ENCODE measurements at places on chromosomes 4 and X.

- peak; percentile 78 for DNase-seq
Measured at GRCh38 chr4:1309261-1310010, 19.7 kb downstream of the MAEA start.

DNA sequence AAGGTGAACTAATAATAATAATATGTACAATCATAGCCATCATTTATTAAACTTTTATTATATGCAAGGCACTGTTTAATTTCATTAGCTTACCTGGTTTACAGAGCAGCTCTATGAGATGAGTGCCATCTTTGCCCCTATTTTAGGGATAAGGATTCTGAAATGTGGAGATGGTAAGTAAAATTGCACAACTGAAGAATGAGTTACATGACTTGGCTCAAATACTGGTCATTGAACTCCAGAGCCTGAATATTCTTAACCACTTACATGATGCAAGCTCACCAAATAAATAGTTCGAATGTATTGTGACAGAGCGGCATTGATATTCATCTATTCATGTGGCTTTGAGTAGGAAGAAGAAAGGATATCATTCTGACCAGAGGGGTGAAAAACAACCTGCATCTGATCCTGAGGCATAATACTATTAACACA lies 11.7 kb downstream of the ALB start:
- no peak for DNase-seq

GRCh38 chr4:101967697-101968346 lies 177.3 kb downstream of the BANK1 start:
- DNase-seq: no peak

- no peak for DNase-seq
Measured at GRCh38 chr4:51867689-51868448, 24.9 kb downstream of the DCUN1D4 start.

GRCh38 chrX:103329991-103330390 lies at the start of gene TCEAL7:
Gene TCEAL7 (plus strand): TSS chrX:103330239. CDS start chrX:103331404, 1,165 bp downstream.
- no peak for DNase-seq

GRCh38 chr4:150283689-150284088 lies 205.4 kb downstream of the DCLK2 start:
- no peak for DNase-seq

- no peak for DNase-seq
Measured at GRCh38 chrX:39928704-39929378, 168.9 kb downstream of the BCOR start.
